ENCODE measurements at places on chromosomes 3 and 15.

GRCh38 chr3:117788061-117788460 lies 1078.5 kb downstream of the TUSC7 start:
- DNase-seq = no peak

GRCh38 chr3:197953325-197953724 lies 3.3 kb downstream of the RPL35A start:
- no peak for DNase-seq

- no peak for DNase-seq
Measured at GRCh38 chr3:66076861-66077470, 38.2 kb upstream of the MAGI1 start.

GRCh38 chr15:63190769-63191649 lies 1.6 kb downstream of the RAB8B start:
- DNase-seq = no peak

GRCh38 chr3:139281096-139281495 lies 62.7 kb upstream of the MRPS22 start:
- DNase-seq = no peak

- DNase-seq = no peak
Measured at GRCh38 chr15:44910981-44911625, 45.4 kb upstream of the TERB2 start.

GRCh38 chr3:131217296-131217741 lies 164.3 kb upstream of the NUDT16 start:
- DNase-seq = no peak

GRCh38 chr3:142614059-142614626 lies 17.9 kb downstream of the PLS1 start:
- DNase-seq = no peak

- DNase-seq = no peak
Measured at GRCh38 chr3:176799675-176800074, 397.6 kb downstream of the TBL1XR1 start.

- no peak for DNase-seq
Measured at GRCh38 chr3:189344996-189345395, 173.2 kb downstream of the TPRG1 start.

DNA sequence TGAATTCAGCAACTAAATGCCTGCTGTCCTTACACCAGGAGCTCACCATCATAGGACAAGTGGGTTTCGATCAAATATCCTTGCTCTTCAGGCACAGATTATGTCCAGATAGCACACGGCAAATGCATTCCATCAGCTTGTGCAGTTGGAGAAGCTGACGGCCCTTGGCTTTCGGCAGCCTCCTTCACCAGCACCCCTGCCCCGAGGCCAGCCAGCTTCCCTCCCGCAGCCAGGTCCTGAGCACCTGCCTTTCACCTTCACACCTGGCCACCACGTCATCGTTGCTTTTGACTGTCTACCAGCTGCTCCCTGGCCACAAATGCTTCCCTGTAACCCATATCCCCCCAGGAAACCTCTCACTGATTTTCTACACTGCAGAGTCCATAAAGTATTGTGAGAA lies 355.5 kb downstream of the OCA2 start:
- no peak for DNase-seq

DNA sequence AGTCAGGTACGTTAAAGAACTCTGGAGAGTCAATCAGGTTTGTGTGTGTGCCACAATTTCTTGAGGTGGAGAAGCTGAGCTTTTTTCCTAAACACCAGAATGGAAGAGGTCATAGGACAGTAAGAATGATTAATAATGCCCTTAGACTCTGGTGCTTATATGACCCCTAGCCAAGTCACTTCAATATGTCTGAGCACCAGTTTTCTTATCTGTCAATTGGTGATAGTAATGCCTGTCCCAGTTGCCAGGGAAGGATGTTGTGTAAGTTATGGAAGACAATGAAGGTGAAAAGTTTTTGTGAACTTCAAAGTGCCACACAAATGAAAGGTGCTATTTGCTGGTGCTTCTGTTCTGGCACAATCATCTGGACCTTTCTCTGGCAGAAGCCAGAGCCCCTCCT lies 22.2 kb upstream of the DLG1 start:
- DNase-seq = no peak

DNA sequence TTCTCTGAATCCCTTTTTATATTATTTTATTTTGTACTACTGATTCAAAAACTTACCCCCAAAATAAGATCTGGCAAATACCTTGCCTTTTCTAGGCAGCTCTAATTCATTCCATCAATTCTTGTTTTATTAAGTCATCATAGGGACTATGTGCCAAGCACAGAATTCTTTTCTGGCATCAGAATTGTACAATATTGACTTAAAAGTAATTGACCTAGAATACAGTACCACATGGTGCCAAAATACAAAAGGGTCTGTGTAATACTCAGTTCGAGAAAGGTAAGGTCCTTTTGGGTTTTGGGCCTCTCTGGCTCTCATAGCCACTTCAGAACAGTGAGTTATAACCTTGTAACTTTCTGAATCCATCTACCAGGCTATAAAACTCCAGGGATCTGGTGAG lies 46.2 kb downstream of the KBTBD8 start:
- no peak for DNase-seq

GRCh38 chr15:68630211-68630555 lies 51.4 kb downstream of the CORO2B start:
- no peak for DNase-seq

- no peak for DNase-seq
Measured at GRCh38 chr3:168162172-168162571, 66.4 kb upstream of the GOLIM4 start.

DNA sequence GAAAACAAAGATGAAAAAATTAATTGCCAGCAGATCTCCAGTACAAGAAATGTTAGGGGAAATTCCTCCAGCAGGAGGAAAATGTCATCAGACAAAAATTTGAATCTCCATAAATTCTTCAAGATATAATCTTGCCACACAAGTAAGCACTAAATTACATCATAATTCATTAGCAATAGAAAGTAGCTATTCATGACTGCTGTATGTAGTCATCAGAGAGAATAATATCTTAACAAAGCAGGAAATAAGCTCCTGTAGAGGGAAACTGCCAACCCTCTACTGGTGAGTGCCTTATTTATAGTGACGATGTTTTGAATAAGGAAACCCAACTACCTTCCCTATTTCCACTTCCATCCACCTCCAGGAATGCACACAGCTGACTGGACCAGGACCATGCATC lies 15.8 kb upstream of the SLC27A2 start:
- no peak for DNase-seq

DNA sequence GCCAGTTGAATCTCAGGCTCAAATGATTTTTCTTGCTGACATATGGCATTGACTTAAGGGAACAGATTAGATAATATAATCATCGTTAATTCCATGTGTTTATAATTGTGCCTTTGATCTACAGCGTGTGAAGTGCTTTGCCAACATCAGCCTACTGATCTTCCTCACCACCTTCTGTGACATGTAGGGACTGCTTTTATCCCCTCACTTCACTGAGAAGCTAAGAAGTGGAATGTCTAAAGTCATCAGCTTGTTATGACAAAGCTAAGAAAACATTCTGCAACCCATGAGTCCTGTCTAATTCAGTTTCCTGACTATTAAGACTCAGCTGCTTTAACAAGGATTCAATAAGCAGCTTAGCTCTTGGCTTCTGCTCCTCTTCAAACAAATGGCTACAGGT lies 106.0 kb downstream of the MYH15 start:
- DNase-seq = no peak
